ENCODE measurements at places on chromosomes 7 and 10. TPM values are rescaled to one million over a fixed set of nuclear protein-coding genes. Genes with fewer than 3 reads are reported as not detected.

LRIT1 gene
- total RNA-seq: not detected

ACTR3C gene
- 13.7 TPM for total RNA-seq

LCOR gene
- 31.3 TPM for total RNA-seq

ADGRA1 gene
- total RNA-seq: not detected

C10orf105 gene
- not detected for total RNA-seq

PTER gene
- total RNA-seq: 9.4 TPM

EIF3A gene
- total RNA-seq: 89.9 TPM

VWA2 gene
- not detected for total RNA-seq

SLC29A4 gene
- total RNA-seq: 0.43 TPM

C10orf62 gene
- total RNA-seq: 0.33 TPM

GRM3 gene
- total RNA-seq: not detected

TFR2 gene
- total RNA-seq: 1.2 TPM

NEURL1 gene
- total RNA-seq: 10.0 TPM

CREB5 gene
- 2.0 TPM for total RNA-seq

TAX1BP1 gene
- total RNA-seq: 83.2 TPM

HGF gene
- total RNA-seq: 0.39 TPM
